ENCODE measurements at places on chromosomes 5 and 9.

- DNase-seq: no peak
Observed at GRCh38 chr9:29245351-29245750, 1672.1 kb upstream of the C9orf72 start.

DNA sequence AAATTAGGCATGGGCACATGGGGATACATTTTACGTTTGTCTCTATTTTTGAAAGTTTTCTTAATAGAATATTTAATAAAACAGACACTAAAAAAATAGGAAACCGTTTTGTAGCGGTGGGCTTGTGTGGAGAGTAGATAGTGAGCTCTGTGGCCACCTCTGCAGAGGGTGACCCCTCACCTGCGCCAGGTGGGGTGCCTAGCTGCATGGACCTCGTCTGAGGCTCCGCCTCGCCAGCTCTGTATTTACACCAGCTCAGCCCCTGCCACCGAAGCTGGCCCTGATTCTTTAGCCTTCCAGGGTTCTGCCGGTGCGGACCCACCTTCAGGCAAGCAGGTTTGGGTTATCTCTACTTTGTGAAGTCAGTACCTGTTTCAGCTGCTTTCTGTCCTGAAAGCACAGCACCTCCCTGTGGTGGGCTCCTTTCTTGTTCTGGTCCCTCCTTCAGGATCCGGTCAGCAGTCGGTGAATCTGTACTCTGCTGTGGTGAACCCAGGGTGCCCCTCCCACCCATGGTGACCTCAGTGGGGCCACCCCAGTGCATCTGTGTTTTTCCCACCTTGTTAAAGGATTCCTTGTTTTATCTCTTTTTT is 105.2 kb upstream of the CACNA1B start:
- no peak for DNase-seq

GRCh38 chr9:81619353-81620001 is 69.9 kb downstream of the TLE1 start:
- no peak for DNase-seq

GRCh38 chr5:94243612-94244011 is 374.8 kb downstream of the KIAA0825 start:
- no peak for DNase-seq

DNA sequence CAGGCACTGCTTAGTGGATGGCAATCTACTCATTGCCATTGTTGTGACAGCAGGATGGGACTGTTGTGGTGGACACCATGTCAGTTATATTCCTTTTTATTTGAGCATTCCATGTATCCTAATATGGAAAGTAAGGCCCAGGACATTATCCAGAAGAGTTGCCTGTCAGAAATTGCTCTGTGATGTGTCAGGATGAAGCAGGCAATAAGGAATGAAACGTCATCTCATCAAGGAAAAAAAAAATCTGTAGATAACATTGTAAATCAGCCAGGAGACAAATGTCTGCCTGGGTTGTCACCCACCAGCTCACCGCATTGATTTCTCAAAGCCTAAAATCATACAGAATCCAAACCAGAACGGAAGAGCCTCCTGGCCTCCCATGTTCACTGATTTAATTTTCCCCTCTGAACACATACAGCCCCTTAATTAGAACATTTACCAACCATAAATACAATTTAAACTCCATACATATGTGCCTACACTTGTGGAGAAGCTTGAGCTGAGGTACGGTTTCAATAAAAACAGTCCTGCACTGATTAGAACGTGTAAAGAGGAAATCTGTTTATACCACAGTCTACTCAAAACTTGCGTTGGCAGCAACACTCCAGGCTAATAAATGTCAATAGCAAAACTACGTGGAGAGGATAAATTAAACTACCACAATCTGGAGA is 73.9 kb downstream of the FOXD1 start:
- no peak for DNase-seq

DNA sequence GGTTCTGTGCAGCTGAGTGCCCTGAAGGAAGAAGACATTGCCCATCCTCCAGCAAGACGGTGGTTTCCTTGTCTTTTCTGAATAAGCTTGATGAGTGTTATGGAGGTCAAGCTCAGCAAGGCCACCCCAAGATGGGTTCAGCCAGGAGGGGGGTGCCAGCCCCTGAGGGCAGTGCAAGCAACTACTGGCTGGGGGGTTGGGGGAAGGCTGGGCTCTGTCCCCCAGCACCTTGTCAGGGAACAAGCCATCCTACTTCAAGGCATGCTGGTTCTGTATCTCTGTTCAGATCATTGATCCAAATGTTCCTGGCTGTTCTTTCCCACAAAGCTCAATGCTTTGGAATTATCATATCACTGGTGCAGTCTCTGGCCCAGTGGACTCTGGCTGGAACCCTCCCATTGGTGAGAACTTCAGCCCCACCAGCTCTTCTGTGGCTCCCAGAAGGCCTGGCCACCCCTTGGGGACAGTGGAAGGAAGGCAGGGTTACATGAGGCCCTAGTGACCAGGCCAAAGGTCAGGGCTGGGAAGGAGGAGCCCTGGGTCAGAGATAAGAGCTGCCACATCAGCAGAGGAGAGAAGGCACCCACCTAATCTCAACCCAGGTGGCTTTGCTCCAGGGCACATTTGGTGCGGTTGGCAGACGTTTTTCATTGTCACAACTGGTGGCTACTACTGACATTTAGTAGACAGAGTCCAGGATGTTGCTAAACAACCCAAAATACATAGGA is 280.2 kb downstream of the IRX2 start:
- DNase-seq: no peak

- no peak for DNase-seq
Observed at GRCh38 chr5:61994171-61994570, 311.8 kb upstream of the KIF2A start.

DNA sequence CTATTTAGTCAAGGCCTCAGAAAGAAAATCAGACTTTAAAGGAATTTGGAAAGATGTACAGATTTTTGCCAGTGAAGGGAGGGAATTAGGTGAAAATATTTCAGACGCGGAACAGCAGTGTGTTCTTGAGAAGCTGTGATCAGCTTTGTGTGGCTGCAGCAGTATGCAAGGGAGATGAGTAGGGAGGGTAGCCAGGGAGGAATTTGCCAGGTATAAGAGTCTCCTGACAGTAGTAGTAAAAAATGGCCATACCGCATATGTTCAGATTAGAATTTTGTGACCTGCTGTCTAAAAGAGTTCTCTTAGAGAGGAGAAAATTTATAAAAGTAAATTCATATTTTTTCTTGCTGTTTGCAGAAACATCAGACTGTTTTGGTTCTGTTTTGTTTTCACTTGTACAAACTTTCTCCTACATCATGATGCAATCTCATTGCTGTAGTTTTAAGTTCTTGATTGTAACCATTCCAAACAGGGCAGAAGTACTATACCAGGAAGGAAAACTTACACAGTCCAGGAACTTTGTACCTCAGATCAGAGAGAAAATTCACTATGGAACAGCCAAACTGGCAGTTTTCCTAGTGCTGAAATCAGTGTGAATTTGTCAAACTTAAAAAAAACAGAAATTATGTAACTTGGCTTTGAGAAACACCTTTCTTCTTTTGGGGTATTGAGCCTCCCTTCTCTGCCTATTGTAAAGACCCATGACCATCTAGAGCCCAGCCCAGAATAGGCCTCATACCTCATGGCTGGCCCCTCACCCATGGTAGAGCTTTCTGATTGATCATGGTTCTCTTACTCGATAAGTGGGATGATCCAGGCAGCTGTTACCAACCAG is 78.4 kb upstream of the NR3C1 start:
- DNase-seq: no peak

DNA sequence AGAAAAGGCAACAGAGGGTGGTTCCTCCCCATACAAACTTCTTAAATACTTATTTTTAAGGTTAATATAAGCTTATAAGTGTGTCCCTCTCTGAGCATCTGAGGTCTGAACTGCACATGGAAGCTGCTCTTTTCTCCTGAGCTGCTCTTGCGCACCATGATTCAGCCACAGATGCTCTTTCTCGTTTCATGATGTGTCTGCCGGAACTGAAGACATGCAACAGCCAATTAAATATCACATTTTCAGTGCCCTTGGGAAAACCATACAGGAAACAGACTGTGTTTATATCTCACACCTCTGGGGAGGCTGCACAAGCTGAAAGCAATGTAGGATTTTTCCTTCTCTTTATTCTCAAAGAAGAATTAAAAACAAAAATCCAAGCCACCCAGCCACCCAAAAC is 96.8 kb upstream of the NREP start:
- no peak for DNase-seq

DNA sequence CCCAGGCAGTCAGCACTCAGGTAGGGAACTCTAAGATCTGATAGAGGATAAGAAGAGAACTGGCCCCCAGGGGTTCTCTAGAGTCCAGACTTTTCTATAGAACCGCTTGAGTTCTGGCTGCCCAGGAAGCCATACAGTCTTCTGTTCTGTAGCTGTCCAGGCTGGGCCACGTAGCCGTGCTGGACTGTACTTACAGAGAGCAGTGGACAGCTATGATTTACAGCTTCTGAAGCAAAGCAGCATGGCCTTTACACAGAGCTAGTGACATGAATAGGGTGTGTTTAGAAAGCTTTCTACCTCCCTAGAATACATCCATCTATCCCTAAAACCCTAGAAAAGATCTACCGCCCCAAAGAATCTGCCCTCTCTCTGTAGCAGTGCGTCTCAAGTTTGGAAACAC is 57.2 kb downstream of the ACO1 start:
- no peak for DNase-seq

- no peak for DNase-seq
Observed at GRCh38 chr9:22114956-22115355, 105.9 kb upstream of the CDKN2B start.

GRCh38 chr9:19470567-19470966 is 61.8 kb downstream of the ACER2 start:
- DNase-seq: no peak

- no peak for DNase-seq
Observed at GRCh38 chr9:93940951-93941350, 14.2 kb downstream of the BARX1 start.

GRCh38 chr5:55063220-55063863 is 39.1 kb upstream of the GZMA start:
- DNase-seq: no peak

GRCh38 chr5:96875791-96876291 is 459 bp upstream of the ERAP2 start:
- DNase-seq: no peak

DNA sequence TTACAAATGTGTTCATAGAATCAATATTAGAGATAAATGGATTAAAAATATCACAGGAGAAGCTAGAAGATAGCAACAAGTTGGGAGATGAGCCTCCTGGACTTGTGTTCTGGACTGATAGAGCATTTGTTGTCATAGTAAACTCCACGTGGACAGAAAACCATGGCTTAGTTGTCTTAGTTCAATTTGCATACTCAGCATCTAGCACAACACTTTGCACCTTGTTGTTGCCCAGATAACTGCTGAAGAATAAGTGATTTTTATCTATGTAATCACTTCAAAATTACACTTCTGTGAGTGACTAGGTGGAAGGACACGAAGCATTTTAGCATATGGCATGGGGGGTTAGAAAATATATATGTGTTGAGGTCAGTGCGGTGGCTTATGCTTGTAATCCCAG is 4.0 kb downstream of the RANBP3L start:
- no peak for DNase-seq

DNA sequence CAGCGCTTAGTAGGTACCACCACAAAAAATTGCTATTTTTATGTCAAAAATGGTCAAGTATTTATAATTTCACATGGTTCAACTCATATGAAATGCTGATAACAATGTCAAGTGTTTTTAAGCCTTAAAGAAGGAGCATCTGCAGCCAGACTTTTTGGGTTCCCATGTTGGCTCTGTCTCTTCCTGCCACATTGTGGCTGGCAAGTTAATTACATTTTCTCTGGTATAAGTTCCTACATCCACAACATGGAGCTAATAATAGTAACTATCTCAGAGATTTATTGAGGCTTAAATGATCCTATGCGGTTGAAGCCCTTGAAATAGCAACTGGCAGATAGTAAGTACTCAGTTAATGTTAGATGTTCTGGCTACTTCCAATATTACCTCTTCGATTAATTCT is 5.4 kb downstream of the ATP10B start:
- no peak for DNase-seq

- DNase-seq: no peak
Observed at GRCh38 chr9:109455391-109455790, 42.7 kb downstream of the PTPN3 start.
